ENCODE measurements at places on chromosomes 6 and 20. TPM values are rescaled to one million over a fixed set of nuclear protein-coding genes. Genes with fewer than 3 reads are reported as not detected.

The GPR6 gene
- not detected for polyA plus RNA-seq

The EFCAB8 gene
- 0.24 TPM for polyA plus RNA-seq

The TM9SF4 gene
- polyA plus RNA-seq, result 38.5 TPM

The KCNK15 gene
- polyA plus RNA-seq, result 0.20 TPM

The HSD17B8 gene
- 11.6 TPM for polyA plus RNA-seq

The RIPPLY2 gene
- not detected for polyA plus RNA-seq

The CALHM6 gene
- 1.5 TPM for polyA plus RNA-seq

The DHX16 gene
- polyA plus RNA-seq, result 20.9 TPM

The ADGRB3 gene
- 0.76 TPM for polyA plus RNA-seq

The SIRPD gene
- not detected for polyA plus RNA-seq

The ZC2HC1B gene
- polyA plus RNA-seq, result not detected

The TTBK1 gene
- 0.04 TPM for polyA plus RNA-seq

The KHDC1L gene
- polyA plus RNA-seq, result 0.54 TPM

The NOX3 gene
- polyA plus RNA-seq, result not detected

The GCNT2 gene
- polyA plus RNA-seq, result 2.9 TPM

The CNKSR3 gene
- 13.4 TPM for polyA plus RNA-seq

The CYP24A1 gene
- polyA plus RNA-seq, result 0.68 TPM

The POM121L2 gene
- polyA plus RNA-seq, result not detected

The FAM184A gene
- polyA plus RNA-seq, result 13.0 TPM

The DEFB132 gene
- polyA plus RNA-seq, result not detected

The COL21A1 gene
- polyA plus RNA-seq, result 101 TPM

The GTSF1L gene
- not detected for polyA plus RNA-seq

The HBS1L gene
- polyA plus RNA-seq, result 39.5 TPM

The RRBP1 gene
- polyA plus RNA-seq, result 91.5 TPM

The HMGCLL1 gene
- 5.6 TPM for polyA plus RNA-seq

The HNF4A gene
- not detected for polyA plus RNA-seq

The CD93 gene
- 49.7 TPM for polyA plus RNA-seq

The CAP2 gene
- 203 TPM for polyA plus RNA-seq

The CENPQ gene
- polyA plus RNA-seq, result 7.5 TPM

The SLC22A16 gene
- polyA plus RNA-seq, result 0.06 TPM

Data from forelimb muscle (tissue), 1 donor.